RKO (cell line): ENCODE measurements at places on chromosomes 4 and X.

DNA sequence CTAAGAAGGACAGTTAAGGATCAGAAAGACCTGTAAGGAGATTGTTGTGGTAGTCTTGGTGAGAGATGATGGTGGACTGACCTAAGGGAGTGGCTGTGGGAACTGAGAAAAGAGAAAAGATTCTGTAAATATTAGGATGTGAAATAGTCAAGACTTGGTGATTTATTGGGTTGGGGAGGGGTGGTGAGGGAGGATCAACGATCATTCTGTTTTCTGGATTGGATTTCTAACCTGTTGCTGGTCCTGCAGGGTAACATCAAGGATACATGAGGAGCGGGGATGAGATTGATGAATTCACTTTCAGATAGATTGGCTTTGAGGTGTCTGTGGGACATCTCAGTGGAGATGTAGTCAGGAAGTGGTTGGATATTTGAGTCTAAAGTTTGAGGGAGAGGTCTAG is 1.4 kb downstream of the PIN4 start:
- DNase-seq: no peak

- DNase-seq: no peak
Observed at GRCh38 chrX:129613596-129613995, 41.2 kb downstream of the APLN start.

GRCh38 chr4:161656594-161656993 is 507.2 kb downstream of the FSTL5 start:
- no peak for DNase-seq

DNA sequence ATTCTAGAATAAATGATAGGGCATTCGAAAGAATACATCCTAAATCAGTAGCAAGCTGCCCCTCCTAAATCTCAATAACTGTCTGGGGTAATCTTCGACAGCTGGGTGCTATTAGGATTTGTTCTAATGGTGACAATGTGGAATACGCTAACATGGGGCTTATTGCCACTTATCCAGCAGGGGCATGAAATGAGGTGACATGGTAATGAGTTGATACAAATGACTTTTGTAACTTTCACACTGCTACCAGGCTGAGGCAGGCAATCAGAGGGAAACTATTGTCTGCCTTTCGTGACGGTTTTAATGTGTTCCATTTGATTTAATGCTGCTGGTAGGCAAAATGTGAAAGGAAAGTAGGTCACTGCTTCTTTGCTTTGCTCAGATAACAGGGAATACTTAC is 1047.4 kb upstream of the PABPC4L start:
- DNase-seq: no peak

DNA sequence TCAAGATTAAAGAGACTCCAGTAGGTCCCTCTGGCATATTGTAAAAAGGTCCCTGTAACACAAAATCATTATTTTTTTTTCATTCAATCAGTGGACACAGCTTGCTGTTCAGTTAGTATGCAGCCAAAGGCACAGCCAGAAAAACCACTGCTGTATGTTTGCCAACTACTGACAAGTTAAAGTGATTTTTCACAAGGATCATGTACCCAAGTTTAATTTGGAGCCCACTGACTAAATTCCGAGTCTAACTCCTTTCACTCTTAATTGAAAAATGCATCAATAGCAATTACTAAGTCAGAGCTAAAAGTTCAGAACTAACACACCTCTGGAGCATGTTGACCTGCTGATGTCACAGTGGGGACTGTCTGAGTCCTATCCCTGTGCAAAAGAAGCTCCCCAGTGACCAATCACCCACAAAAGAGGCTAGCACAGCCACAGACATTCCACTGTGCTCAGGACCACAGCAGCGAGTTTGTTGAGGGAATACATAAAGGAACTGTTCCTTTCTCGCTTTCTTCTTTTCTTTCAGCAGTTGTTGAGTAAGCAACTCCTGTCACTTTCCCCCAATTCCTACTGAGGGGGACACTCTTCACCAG is 60.4 kb downstream of the STX18 start:
- no peak for DNase-seq

- no peak for DNase-seq
Observed at GRCh38 chr4:146033149-146033548, 94.5 kb upstream of the ZNF827 start.

GRCh38 chrX:9495496-9495895 is 30.6 kb downstream of the TBL1X start:
- no peak for DNase-seq

DNA sequence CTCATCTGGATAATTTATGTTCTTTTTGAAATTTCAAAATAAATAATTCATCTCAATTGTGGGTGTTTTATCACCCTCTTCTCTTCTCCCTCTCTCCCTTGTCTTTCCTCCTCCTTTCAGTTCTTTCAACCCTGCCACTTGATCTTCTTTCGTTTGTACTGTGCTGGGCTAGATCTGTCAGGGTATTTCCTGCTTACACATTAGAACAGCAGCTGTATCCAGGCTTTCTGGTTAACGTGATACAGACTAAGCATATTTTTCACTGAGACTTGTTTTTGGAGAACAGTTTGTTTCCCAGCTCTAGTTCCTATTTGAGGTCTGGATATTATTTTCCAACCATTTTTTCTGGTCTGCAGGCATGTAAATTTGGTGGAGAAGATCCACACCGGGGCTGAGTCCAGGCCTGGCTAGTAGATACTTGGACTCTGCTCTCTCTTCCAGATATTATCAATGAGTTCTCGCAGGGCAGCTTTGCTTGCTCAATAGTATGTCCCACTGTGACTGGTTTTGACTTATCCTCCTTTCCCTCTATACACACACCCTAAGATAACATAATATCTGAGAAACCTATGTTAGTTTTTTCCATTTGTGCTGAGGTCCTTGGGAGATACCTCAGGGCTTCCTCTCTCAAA is 1310.7 kb upstream of the TENM3 start:
- DNase-seq: no peak

- peak; percentile 38 for DNase-seq
Observed at GRCh38 chr4:100935090-100935489, 412.2 kb downstream of the PPP3CA start.

DNA sequence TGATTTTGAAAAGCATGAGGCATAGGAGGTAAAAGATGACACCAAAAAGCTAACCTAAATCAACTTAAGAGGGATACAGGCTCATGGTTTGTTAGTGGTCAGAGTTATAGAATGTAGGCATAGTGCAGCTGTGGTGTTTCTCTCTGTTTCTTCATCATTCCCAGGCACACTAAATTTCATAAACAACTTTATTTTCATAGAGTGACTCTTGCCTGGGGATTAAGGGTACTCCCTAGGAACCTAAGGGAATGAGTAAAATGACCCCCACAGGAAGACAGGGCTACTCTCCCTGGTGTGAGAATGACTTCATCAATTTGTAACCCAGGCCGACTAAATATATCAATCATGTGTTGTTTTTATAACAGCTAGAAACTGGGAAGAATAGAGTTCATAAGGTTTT is 11.1 kb downstream of the FABP2 start:
- DNase-seq: no peak

- DNase-seq: no peak
Observed at GRCh38 chrX:107632346-107632745, 4.0 kb downstream of the PRPS1 start.

- no peak for DNase-seq
Observed at GRCh38 chrX:31232506-31232905, 160.7 kb upstream of the FTHL17 start.
